Cerebellar nuclear complex (tissue), 1 donor: ENCODE measurements at places on chromosomes 1 and 21.

GRCh38 chr1:48761986-48762385 is 14.7 kb downstream of the BEND5 start:
- DNase-seq = no peak

DNA sequence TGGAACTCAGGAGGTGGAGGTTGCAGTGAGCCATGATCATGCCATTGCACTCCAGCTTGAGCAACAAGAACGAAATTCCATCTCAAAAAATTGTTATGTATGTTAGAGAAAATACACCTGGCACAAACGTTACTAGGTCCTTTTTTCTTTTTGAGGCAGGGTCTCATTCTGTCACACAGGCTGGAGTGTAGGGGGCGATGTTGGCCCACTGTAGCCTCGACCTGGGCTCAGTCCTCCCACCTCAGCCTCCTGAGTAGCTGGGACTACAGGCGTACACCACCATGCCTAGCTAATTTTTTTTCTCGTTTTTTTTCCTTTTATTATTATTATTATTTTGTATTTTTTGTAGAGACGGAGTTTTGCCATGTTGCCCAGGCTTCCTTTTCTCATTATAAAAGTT is 4.4 kb downstream of the HAX1 start:
- DNase-seq = no peak

DNA sequence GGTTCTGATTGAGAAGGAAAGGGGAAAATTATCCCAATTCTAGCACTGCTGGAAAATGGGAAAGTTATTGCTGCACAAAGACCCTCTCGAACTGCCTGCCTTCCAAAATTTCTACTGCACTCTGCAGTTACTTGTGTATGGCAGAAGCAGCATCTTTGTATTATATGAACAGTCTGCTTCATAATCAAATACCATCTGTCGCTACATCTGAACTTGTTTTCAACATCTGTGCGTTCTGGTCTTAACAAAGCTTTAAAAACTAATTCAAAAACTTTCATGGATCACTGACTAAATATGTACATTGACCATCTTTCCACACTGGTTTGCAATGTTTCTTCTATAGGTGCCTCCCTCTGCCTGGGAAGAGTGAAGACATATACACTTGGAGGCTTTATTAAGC is 79.2 kb downstream of the PROX1 start:
- no peak for DNase-seq

DNA sequence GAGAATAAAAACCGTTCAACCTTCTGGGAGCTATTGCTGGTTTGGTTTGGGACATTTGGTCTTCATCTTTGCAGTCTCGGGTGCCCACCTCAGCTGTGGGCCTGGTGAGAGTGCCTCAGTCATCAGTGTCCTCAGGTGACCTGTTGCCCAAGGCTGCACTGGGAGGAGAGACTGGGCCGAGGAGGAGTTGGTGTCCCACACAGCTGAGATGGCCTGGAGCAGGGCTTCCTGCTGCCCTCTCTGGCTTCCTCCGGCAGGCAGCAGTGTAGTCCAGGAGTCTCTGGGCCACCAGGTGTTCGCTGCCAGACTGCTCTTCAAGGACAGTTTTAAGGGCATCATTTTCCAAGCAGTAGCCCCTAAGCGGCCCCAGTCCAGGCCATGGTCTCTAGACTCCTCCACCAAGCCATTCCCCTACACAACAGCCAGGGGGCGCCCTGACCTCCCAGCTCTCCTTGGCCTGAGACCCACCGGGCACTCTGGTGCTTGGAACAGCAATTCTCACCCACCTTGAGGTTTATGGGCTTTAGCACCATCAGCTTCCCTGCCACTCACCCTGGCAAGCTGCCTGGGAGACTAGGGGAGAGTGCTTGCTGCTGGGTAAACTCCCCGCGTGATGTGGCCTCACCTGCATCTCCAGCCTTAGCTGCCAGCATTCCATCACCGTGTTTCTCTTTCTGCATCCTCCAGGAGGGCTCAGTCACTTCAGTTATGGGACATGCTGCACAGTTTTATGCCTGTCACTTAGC is 9.1 kb upstream of the SYTL1 start:
- DNase-seq = no peak

DNA sequence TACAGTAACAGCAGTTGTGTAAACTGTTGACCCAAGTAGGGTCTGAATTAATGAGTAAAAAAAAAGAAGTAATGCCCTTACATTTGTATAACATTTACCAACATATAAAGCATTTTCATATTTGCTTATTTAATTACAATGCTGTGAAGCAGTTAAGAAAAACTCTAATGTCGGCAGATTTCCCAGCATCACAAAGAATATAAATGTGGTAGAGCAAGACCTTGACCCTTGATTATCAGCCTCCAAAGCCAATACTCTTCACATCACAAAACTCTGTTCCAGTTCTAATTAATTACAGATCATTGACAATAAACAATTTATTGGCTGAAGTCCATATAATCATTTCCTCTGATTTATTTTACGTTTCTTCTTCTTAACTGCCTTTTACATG is 130.2 kb downstream of the DUSP10 start:
- no peak for DNase-seq

DNA sequence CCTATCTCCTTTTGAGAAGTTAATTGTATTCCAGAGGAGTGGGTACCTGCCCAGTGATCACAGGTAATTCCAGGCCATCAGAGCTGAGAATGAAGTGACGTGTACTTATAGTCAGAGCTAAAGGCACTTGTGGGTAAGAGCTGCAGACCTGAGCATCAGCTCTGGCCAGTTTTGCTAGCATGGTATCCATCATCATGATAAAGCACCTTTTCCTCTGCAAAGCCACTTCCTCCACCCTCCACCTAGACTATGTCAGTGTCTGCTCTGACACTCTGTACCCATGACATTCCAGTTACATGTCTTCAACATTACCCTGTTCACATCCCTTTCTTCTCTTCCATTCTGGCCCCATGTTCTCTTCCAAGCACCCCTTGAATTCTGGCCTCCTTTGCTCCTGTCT is 157.3 kb downstream of the GRIK3 start:
- no peak for DNase-seq

DNA sequence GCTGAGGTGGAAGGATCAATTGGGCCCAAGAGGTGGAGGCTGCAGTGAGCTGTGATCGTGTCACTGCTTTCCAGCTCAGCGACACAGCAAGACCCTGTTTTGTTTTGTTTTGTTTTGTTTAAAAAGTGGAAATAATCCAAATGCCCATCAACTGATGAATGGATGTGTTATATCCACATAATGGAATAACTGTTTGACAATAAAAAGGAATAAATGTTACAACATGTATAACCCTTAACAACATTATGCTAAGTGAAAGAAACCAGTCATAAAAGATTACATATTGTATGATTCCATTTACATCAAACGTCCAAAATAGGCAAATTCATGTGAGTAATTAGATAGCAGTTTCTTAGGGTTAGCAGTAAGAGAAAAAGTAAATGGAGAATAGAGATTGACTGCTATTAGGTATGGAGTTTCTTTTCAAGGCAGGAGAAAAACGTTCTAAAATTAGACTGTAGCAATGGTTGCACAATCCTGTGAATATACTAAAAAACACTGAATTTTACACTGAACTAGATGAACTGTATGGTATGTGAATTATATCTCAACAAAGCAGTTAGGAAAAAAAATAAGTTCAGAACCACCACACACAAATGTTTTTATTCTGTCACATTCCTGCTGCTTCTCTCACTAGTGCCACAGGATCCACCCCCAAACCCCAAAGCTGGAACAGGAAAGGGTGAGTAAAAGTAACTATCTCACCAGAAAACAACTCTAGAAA is 15.7 kb downstream of the FOXJ3 start:
- no peak for DNase-seq

DNA sequence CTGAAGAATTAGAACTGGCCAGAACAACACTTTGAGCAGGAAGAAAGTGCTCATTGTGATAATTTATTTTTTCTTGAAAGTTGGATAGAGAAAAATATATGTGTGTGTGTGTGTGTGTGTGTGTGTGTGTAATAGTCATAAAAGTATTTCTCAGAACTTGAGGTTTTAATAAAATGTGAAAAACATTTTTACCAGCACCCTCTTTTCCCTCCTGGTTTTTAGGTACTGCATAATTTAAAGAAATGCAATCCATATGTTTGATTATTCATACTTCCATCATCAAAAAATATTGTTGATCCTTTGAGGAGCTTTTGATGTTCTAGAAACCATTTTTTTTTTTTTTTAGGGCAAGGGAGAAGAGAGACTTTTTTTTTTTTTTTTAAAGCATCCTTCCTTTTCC is 66.8 kb upstream of the JUN start:
- DNase-seq = no peak
